ENCODE measurements at places on chromosomes 12 and 14.
A peak's percentile ranks its signal among the peaks of the same experiment; 100 is the strongest.

DNA sequence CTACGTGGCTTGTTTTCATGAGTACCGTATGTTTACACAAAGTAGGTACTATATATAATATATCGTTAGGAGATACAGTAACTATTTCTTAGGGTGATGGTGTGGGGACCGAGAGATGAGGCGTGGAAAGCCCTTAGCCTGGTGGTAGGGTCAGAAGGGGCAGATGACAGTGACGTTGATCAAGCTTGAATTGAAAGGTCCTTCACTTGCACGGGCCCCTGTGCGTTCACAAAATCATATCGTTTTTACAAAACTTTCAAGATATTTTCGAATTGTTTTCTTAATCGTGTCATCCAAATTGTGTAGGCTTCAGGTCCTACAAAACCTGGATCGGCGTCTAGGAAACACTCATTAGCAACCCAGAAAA is 881 bp upstream of the SOS2 start:
- DNase-seq: peak; percentile 67

GRCh38 chr12:75856235-75856634 is 175.3 kb downstream of the PHLDA1 start:
- DNase-seq: no peak

GRCh38 chr14:50225067-50225973 is 6.1 kb downstream of the SOS2 start:
- no peak for DNase-seq

DNA sequence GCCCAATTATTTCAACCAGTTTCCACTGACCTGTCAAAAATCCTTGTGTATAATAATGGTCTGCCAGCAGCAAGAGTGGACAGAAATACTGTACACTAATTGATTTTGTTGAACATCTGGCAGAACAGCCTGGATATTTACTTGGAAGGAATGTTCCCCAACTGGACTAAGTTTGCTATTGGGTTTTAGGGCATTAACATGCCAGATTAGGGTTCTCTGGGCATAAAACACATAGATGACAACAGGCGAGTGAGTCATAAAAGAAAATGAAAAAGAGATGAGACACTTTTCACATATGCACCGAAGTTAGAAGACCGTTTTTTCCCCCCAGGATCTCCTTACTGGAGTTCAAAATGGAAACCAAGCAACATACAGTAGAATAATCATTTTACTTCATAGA is 236.3 kb upstream of the NAV3 start:
- no peak for DNase-seq

GRCh38 chr12:15544589-15544988 is 222.3 kb downstream of the PTPRO start:
- DNase-seq: no peak

GRCh38 chr14:104383996-104384775 is 195.4 kb upstream of the C14orf180 start:
- peak; percentile 21 for DNase-seq

- no peak for DNase-seq
These were observed 22.0 kb downstream of the GALC start for GRCh38 chr14:87971010-87971409.

DNA sequence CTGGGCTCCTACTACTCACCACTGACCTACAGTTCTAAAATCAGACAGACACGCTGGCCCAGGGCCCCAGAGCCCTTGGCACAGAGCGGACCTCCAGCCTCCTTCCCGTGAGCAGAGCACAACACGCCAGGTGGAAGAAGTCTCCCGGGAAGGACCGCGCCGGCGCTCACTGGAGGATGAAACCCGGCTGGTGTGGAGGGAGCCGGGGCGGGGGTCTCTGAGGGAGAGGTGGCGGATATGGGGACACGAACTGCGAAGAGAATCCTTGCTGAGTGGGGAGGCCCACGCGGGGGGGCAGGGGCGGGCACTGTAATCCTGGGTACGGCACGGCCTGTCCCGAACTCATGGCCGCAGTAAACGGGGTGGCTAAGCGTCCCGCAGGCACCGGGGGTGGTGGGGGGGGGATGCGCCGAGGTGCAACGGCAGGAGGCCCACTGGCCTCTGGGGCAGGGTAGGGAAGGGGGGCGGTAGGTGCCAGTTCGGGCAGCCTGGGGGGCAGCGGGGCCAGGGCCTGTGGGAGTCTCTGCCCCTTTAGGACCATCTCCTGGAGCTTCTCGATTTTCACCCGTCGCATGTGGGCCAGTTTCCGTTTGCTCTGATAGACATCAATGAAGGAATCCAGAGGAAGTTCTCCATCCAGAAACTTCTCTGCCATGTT is 28.8 kb downstream of the VPS37B start:
- DNase-seq: no peak

GRCh38 chr14:33134162-33134561 is 195.5 kb downstream of the NPAS3 start:
- DNase-seq: no peak

DNA sequence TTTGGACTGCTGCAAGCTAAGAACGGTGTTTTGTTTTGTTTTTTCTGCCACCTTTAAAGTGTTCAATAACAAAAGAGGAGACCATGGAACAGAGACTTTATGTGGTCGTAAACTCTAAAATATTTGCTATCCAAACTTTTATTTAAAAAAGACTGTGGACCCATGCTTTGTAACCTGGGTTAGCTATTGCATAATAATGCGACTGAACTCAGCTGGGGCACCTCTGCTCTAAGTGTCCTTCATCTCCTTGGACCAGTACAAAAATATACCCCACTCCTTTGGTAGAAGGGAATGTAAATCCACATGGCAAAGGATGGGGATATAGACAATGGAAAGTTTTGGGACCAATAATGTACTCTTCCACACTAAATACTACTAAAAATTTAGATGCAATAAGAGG is 65.5 kb downstream of the GPATCH2L start:
- DNase-seq: no peak

DNA sequence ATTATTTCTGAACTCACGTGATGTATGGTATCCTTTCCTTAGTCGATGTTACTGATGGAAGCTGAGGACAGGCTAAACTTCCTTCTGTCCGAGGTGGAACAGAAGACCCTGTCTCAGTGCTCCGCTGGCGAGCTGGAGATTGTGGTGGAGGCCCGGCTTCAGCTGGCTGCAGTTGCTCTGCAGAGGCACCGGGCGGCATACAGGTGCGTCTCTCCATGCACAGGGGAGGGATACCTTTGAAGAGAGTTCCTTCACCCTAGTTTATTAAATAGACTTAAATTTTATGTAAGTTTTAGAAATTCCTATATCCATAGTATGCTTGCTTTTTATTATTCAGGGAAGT is 186.7 kb upstream of the NEDD1 start:
- DNase-seq: peak; percentile 33

DNA sequence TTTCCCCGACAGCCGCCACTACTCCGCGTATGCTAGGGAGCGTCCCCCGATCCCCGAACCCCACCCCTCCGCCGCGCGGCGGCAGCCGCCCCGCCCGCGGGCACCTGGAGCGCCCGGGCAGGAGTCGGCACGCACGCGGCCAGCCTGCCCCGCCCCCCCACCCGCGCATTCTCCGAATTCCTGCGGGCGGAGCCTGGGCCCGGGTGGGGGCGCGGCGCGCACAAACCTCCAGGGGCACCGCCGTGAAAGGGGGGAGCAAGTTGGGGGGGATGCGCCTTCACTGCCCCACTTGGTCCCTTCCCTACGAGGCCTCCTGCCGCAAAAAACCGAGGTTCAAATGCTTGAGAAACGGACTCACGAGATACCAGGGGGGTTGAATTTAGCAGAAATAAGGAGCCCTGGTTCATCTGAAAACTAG is 1.7 kb downstream of the AJUBA start:
- DNase-seq: no peak

DNA sequence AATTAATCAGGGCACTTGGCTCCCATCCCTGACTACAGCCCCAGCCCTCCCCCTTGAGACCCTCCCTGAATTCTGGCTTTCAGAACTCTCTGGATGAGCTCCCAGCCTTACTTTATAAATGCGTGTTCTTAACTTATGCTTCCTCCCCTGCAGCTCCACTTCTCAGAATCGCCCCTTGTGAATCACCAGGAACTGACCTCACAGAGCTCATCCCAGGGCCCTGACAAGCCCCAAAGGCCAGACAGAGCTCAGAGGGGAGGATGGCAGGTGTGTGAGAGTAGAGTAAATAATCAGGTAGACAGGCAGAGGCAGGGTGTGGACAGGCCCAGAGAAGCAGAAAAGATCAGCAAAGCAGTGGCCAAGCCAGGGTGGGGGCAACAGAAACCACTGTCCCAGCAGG is 68.2 kb upstream of the FOXN3 start:
- no peak for DNase-seq

DNA sequence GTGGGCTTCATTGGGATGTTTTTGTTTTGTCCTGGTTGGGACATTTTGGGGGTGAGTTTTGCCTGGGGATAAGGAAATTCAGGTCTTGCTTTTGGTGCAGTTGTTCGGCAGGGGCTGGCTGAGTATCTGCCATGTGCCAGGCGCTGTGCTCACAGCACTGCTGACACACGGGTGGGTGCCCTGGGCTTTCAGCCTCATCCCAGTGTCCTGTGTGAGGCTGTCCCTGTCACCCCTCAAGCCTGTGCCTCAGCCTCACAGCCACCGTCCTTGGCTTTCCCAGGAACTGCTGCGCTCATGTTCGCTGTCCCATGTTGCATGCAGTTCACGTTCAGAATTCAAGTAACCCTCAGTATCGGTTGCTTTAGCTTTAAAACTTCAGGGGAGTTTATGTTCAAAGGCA is 24.9 kb downstream of the XRCC3 start:
- DNase-seq: no peak

- no peak for DNase-seq
These were observed 163.3 kb downstream of the TMEM121 start for GRCh38 chr14:105689722-105690121.

GRCh38 chr12:98635657-98636323 is 8.8 kb downstream of the IKBIP start:
- peak; percentile 31 for DNase-seq

DNA sequence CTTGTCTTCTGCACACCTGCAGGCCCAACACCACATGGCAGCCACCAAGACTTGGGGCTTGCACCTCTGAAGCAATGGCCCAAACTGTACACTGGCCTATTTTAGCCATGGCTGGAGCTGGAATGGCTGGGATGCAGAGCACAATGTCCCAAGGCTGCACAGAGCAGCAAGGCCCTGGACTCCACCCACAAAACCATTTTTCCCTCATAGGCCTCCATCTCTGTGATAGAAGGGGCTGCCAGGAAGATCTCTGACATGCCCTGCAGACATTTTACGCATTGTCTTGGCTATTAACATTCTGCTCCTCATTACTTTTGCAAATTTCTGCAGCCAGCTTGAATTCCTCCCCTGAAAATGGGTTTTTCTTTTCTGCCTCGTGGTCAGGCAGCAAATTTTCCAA is 22.1 kb downstream of the ATXN7L3B start:
- no peak for DNase-seq

- DNase-seq: no peak
These were observed 74.3 kb upstream of the PLEKHG7 start for GRCh38 chr12:92628476-92628875.

DNA sequence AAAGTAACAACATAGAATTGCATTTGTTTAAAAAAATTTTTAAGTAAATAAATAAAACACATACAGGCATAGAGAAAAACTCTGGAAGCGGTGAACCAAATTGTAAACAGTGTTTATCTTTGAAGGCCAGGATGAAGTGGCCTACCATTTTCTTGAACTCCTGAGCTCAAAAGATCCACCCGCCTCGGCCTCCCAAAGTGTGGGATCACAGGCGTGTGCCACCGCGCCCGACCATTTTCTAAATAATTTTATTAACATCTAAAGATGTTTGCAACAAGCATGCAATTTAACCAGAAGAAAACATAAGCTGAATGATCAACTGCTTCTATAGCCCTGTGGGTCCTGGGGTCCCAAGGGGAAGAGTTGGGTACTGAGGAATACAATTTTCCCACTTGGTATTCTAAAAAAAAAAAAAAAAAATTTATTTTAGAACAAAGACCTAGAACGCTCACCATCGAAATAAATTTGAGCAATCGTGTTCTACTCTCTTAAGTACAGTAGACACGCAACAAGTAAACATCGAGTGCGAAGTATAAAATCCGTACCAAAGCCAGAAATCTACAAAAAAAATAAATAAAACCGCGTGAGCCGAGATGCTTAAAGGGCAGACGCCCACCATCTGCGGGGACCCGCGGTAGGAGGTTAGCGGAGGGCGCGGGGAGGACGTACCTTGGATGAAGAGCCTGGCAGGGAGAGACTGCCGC is 484 bp downstream of the MIS18BP1 start:
- peak; percentile 27 for DNase-seq

DNA sequence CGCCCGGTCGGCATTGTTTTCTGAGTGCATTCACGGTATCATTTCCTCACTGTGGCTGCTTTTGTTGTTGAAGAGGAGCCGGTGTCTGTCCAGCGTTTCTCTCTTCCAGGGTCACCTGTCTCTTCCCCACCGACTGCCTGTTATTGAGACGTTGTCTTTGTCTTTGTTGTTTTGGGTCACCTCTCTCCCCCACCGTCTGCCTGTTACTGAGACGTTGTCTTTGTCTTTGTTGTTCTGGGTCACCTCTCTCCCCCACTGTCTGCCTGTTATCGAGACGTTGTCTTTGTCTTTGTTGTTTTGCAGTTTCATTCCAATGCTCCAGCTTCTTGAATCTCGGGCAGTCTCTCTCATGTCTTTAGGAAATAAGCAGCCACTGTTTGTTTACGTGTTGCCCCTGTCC is 69.9 kb downstream of the DDX51 start:
- no peak for DNase-seq

GRCh38 chr14:93956514-93957332 is 19.6 kb downstream of the ASB2 start:
- no peak for DNase-seq

GRCh38 chr12:527241-527640 is 67.5 kb downstream of the B4GALNT3 start:
- DNase-seq: no peak

GRCh38 chr12:45302621-45303369 is 86.9 kb downstream of the ANO6 start:
- peak; percentile 36 for DNase-seq

- no peak for DNase-seq
These were observed 13.6 kb upstream of the FOXJ2 start for GRCh38 chr12:8018666-8019581.

GRCh38 chr12:62789851-62790250 is 145.1 kb downstream of the PPM1H start:
- DNase-seq: no peak

GRCh38 chr12:72082986-72083820 is 144.6 kb downstream of the TPH2 start:
- DNase-seq: no peak

Data from NCI-H2227 treated with DMSO at 0.1 percent for 48 hours (cell line).